ENCODE measurements at places on chromosomes 7 and 10.

DNA sequence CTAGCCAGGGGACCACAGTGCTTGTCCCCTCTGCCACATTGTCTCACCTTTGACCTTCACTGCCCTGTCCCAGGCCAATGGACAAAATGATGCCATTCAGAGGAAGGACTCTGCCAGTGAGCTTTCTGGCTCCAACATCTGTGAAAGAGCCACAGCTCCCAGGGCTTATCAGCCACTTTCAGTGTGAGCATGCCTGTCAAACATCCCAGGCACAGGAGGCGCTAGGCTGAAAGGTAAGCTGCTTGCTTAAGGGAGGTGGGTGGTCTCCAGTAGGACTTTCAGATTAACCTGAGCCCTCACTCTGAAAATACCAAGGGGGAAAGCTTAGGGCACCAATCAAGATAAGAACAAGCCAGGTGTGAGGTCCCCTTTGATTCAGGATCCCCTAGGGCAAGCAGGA, 59.8 kb upstream of the GDF10 start:
- DNase-seq = no peak

DNA sequence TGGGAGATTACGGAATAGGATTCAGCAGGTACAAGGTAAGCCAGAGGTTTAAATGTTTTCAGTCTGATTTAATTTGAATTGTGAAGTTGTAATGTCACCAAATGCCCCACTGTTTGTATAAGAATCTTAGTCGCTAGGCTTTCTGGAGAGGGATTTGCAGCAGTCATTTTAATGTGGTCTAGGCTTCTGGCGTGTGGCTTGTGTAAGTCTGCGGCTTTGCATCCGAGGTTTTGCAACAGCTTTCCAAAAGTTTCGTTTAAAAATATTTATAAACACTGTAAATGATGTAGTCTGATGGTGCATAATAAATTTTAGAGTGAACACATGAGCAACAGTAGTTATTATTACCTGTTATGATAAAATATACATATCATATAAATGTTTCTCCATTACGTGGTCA, 26.1 kb upstream of the BHLHA15 start:
- no peak for DNase-seq

DNA sequence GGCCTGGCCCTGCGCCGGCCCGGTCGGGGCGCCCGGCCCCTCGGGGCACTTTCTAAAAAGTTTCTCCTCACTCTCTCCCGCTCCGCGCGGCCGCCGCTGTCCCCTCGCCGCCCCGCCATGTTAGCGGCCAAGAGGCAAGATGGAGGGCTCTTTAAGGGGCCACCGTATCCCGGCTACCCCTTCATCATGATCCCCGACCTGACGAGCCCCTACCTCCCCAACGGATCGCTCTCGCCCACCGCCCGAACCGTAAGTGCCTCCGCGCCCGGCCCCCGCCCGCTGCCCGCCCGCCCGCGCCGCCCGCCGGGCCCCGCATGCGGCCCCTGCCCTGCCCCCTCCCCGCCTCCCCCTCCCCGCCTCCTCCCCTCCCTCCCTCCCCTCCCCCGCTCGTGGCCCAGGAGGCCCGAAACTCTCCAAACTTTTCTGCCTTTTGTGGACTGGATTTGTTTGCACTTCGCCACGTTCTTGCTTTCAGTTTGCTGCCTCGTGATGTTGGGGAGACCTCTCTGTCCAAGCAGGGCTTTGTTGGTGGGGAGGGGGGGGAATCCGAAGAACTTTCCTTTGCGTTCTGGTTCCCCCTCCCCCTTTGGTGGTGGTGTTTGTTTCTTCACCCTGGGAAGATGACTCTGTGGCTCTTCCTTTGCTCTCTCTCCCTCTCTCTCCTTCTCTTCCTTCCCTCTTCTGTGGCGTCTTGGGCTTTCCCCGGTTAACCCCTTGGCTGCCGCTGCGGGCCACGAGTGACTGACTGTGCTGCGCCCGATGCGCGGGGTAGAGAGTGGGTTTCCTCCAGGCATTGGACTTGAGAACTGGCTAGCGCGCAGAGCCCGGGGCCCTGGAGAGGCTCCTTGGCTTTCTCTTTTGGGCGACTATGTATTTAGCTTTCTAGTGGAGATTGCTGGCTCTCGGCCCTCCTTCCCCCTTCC, 1.6 kb downstream of the TCF7L2 start:
- DNase-seq = peak; percentile 86

- no peak for DNase-seq
Observed at GRCh38 chr7:154364170-154364569, 312.0 kb downstream of the DPP6 start.

DNA sequence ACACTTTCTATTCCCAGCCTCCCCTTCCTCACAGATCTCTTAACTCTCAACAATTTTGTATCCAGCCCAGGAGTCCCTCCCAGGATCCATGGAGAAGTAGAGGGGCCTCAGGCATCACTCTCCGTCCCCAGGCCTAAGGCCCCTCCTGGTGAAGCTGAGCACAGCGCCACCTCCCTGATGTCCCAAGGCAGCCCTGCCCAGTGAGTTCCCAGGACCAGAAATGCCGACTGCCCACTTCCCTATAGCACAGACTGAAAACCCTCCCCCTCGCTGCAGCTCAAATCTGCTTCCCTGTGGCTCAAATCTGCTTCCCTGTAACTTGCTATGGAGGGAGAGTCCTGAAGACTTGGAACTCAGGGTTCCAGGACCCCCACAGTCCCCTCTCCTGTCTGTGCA, 35.6 kb downstream of the YKT6 start:
- no peak for DNase-seq

GRCh38 chr7:98774884-98775283, 94.9 kb downstream of the TMEM130 start:
- no peak for DNase-seq

DNA sequence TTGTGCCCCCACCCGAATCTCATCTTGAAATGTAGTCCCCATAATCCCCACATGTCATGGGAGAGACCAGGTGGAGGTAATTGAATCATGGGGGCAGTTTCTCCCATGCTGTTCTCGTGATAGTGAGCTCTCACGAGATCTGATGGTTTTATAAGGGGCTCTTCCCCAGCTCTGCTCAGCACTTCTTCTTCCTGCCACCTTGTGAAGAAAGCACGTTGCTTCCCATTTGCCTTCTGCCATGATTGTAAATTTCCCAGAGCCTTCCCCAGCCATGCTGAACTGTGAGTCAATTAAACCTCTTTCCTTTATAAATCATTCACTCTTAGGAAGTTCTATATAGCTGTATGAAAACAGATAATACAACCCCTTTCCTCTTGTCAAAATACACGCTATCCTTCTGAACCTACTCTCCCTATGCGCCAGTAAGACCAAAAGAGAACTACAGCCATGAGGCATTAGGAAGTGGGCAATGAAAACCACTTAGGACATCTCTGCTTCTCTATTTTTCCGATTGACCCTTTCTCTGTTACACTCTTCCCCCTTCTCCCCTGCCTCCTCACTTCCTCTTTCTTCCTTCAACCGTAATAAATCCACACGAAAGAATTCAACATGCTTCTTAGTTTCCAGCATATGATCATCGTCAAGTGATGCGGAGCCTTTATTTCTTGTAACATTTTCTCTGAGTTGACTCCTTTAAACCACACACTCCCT, 101.2 kb upstream of the WDR11 start:
- DNase-seq = no peak

- DNase-seq = no peak
Observed at GRCh38 chr10:95756041-95756761, at the start of gene ENTPD1. TSS of gene ENTPD1 (plus strand) at chr10:95756163. CDS start at chr10:95756240, 77 bp downstream.

- no peak for DNase-seq
Observed at GRCh38 chr10:95391164-95391563, 100.4 kb upstream of the PDLIM1 start.

DNA sequence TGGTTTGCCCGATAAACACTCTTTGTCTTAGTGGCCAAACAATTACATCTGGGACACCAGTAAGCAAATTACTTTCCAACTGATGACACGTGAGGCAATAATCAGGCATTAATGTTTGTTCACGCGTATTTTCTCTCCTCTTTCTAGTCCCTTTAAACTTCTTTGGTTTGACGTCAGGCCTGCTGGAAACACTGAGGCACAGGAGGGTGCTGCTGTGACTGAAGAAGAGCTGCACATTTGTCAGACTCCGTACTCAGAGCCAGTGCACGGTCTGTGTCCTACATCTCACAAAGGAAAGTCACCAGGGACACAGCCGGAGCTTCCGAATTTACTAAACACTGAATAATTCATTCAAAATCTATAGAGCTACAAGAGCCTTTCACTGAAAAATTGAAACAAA, 57.6 kb upstream of the ANAPC16 start:
- DNase-seq = no peak

DNA sequence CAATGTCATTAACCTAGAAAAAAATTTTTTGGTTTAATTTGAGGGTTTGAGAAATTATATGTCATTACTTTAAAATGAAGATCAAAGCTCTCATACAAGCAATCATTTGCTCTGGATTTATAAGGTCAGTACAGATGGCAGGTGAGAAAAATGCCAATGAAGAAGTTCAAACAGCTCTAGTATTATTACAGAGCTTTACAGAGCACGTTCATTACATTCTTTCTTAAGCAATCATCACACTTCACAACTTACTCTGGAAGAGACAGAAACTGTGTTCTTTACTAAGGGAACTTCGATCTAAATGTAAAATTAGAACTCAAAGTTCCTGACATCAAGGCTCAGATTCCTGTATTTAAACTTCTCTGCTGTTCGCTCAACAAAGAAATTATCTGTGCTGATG, 153.4 kb downstream of the ATE1 start:
- DNase-seq = no peak

GRCh38 chr7:94055963-94056362, 51.8 kb upstream of the BET1 start:
- no peak for DNase-seq

DNA sequence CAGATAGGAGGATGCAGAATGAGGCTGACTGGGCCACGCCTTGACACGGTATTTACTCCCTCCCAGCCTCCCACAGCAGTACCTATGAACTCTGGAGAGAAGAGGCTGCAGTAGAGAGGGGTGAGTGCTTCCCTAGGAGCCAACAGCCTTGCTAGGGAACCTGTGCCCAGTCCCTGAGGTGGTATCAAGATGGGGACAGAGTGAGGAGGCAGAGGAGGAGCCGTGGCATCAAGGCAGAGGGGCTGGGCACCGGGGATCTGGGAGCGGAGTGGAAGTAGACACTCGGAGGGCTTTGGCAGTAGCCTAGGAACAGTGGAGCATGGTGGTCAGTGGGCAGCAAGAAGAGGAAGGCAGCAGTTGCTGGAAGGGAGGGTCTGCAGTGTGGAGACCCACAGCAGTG, 68.7 kb upstream of the CHST15 start:
- no peak for DNase-seq
